Mammary epithelial cell (primary cell): ENCODE measurements at places on chromosomes 6 and 20.

DNA sequence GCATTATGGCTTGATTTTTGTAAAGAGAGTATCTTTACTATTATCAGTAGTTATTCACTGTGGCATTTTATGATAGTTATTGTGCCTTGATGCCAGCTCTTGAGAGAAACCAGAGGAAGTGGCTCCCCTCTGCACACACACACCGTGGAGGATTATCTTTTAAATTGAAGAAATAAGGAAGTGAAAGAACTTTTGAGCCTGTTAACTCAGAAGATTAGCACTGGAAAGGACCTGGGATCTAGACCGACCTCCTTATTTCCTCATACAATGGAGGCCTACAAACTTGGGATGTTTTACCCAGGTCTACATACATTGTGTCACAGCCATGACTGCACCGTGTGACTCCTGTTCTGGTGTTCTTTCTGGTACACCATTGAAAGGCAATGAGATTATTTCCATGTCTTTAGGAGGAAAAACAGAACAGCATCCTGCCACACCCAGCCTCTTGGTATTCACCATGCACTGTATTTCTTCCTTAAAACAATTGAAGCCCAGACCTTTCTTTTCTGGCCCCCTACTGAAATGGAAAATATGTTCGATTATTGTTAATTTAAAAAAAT, 40.6 kb downstream of the HECA start:
- DNase-seq = no peak

DNA sequence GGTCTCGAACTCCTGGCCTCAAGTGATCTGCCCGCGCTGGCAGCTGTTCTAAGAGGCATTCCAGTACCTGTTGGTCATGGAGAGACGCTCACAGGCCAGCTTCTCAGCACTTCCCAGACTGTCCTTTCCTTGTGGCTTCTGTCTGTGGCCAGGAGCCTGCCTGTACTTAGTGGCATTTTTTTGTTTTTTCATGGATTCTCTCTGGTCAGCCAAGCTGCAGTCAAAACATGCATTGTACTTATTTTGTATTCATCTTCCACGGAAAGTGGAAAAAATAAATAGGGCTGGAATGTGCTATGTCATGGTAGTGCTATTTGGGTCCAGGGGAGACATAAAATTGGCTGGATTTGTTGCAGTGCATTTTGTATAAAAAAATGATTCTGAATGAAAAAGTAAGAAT, 29.1 kb downstream of the ZDHHC14 start:
- no peak for DNase-seq

DNA sequence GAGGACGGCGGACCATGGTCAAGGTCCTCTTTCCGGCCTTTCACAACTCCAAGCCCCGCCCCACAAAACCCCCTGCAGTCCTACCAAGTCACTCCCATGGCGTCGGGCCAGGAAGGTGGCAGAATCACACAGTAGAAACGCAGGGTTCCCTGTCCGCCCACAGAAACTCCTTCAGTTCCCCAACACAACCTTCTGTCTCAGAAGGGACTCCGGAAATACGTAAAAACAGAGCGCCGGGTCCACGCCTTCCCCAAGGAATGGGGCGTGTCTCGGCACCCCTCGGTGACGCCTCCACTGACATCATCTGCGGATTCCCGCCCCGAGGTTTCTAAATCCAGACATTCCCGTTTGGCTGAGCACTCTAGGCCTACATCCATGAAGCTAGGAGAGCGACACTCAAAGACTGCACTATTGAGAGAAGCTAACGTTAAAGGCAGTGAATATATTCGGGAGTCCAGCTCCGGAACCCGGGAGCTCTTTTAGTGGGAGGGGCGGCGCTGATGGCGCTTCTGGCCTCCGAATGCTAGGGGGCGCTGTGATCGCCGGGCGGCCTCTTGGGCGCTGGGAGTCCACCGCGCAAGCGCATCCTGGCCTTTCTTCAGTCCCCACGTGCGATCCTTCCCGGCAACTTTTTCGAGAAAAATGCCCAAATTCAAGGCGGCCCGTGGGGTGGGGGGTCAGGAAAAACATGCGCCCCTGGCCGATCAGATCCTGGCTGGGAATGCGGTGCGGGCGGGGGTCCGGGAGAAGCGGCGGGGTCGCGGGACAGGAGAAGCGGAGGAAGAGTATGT, at the start of the genes BYSL and MED20:
BYSL (plus strand) TSS at position 579 of the 791 bp plus-strand sequence; CDS start at position 643, 64 bp downstream.
MED20 (minus strand) TSS at position 219 of the 791 bp plus-strand sequence; CDS start at position 98, 121 bp downstream.
- peak; percentile 98 for DNase-seq

GRCh38 chr6:97282238-97282725, 734 bp downstream of the MMS22L start:
- no peak for DNase-seq

DNA sequence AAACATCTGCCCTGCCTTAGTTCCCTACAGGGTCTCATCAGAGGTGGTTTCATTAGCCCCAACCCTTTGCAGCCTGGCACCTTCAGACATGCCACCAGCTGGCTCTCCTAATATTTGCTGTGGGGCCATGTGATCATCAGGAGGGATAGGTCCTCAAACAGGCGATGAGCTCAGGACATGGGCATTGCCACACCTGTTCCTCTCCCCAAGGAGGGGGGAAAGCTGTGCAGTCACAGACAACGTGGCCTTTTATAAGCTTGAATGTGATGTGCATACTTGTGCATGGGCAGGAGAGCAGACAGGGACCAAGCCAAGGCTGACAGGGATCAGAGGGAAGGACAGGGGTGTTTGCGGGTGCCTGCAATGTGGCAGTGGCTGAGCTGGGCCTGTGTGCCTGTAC, 78.8 kb upstream of the ZNFX1 start:
- DNase-seq = no peak

DNA sequence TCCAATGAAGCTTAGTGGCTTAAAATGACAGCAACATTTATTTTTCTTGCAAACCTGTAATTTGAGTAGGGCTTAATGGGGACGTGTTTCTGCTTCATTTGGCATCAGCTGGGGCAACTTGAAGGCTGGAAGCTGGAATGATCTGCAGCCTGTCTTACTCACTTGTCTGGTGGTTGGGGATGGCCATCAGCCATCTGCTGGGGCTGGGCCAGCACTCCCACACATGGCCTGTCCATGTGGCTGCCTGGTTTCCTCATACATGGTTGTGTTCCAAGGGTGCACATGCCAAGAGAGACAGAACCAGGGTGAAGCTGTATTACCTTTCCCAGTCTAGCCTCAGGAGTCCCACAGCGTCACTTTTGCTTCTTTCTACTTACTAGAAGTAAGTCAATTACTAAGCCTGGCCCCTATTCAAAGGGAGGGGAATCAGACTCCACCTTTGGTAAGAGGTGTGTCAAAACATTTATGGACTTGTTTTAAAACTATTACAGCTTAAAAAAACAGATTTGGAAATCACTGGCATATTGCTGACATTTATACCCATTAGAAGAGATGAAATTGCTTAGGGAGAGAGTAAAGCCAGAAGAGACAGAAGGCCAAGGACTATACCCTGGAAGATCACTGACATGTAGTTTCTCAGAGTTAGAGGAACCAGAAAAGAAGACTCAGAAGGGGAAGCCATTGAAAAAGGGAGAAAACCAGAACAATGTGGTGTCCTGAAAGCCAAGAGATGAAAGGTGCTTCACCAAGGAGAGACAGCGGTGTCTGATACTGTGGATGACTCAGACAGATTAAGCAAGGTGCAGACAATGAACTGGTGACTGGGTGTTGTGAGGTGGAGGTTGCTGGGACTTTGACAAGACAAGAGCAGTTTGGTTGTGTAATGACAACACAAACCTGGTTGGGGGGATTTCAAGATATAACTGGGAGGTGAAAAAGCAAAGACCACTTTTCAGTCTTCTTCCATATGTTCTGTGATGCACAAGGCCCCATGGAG, 345.2 kb downstream of the GJA1 start:
- DNase-seq = peak; percentile 89

GRCh38 chr6:14743144-14743473, 502.8 kb upstream of the JARID2 start:
- DNase-seq = no peak

- no peak for DNase-seq
Observed at GRCh38 chr20:17406051-17406590, 125.1 kb downstream of the BFSP1 start.

- no peak for DNase-seq
Observed at GRCh38 chr20:3167738-3168078, 5.6 kb downstream of the LZTS3 start.

DNA sequence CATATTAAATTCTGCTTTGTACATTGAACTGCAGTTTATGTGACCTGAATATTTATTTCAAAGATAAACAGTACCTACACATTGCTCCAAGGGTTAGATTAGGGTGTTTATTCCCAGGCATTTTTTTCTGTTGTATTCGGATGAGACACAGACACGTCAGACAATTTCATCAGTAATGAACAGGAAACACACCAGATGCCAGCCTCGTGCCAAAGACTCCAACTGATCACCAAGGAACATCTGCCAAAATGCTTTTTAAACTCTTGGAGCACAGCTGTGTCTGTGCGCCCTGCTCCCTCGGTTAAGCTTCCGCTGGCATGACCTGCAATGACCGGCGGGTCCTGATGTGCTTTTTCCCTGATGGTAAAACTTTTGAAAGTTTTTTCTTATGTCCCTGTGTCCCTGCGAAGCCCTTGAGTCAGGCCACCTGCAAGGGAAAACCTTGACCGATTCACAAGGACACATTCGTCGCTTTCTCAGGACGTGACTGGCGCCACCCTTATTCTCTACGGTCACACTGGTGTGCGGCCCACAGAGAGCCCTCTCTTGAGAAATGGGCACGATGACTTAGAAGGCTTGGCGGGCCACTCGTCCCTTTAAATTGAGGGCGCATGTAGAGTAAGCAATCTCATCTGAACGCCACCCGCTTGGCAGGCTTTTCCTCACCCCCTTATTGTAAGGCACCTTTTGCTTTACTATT, 173.9 kb downstream of the QKI start:
- DNase-seq = peak; percentile 56

- no peak for DNase-seq
Observed at GRCh38 chr6:42217157-42217518, 523 bp downstream of the MRPS10 start.

DNA sequence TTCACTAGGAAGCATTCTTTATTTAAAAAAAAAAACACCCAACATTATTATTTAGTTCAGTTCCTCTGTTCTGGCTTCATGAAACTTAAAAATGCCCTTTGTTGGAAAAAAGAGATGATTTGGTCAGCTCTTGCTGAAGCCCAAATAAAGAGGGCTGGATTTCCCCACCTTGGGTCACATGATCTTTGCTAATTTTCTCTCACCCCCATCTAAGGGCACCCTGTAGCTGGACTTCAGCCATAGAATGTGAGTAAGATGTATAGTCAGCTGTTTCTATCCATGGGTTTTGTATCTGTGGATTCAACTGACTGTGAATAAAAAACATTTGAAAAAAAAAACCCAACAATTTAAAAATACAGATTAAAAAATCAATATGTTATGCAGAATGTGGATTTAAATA, 213.9 kb upstream of the SULF2 start:
- peak; percentile 27 for DNase-seq
